NCI-H748 treated with DMSO at 0.1 percent for 48 hours (cell line): ENCODE measurements at places on chromosomes 11 and 22.

- DNase-seq: no peak
Measured at GRCh38 chr22:49204599-49205482, 622.8 kb downstream of the BRD1 start.

DNA sequence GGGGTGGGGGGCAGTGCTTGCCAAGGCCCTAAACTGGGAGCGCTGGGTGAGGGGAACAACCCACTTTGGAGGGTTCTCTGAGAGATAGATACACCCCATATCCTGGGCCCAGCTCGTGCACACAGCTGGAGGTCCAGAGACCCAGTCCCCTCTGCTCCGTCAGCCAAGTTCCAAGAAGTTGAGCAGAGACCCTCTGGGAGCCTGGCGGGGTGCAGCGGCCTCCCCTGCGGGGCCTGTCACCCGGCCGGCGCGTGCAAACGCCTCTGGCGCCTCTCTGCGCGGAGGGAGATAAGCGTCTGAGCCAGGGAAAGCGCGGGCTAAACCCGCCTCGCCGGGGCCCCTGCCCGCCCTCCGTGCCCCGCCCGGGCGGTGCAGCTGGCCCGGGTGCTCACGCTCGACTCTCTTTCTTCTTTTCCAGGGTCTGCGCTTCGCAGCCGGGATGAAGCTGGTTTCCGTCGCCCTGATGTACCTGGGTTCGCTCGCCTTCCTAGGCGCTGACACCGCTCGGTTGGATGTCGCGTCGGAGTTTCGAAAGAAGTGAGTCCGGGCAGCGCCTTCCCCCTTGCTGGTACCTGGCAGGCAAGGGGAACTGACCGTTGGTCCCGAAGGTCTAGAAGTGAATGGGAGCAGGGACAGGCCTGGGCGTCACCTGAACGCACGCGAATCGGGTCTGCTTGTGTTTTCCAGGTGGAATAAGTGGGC is 540 bp downstream of the ADM start:
- DNase-seq: peak; percentile 20

DNA sequence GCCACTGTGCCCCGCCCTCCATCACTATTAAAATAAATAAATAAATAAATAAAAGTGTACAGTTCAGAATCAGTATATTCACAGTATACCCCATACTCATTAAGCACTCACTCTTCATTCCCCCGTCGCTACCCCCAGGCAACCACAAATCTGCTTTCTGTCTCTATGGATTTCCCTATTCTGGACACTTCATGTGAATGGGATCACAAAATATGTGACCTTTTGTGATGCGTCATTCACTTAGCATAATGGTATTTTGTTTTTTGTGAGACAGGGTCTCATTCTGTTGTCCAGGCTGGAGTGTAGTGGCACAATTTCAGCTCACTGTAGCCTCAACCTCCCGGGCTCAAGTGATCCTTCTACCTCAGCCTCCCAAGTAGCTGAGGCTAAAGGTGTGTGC is 52.8 kb downstream of the RBX1 start:
- DNase-seq: no peak

GRCh38 chr11:75402002-75402773 is 2.9 kb downstream of the RPS3 start:
- DNase-seq: no peak

DNA sequence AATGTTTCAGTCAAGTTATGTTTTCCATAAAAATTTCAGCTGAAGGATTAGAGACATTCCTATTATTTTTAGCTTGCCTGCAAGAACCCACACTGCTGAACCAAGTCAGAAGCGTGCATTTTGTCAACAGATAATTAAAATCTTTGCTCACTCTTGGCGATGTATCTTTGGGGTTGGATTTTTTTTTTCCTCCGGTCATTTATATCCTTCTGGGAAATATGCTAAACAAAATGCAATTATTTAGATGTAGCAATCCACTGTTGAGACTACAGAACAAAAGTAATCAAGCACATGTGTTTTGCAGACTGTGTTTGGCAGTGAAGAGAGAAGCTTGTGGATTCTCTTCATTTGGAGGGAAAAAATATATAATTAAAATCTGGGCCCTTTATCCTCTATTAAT is 15.3 kb upstream of the NELL1 start:
- no peak for DNase-seq

- no peak for DNase-seq
Measured at GRCh38 chr11:68763181-68763721, 11.9 kb upstream of the TESMIN start.

- no peak for DNase-seq
Measured at GRCh38 chr11:111745719-111746504, 20.3 kb downstream of the PPP2R1B start.
